Activated CD4-positive, alpha-beta T cell treated with anti-CD3 and anti-CD28 coated beads for 36 hours (primary cell): ENCODE measurements at places on chromosomes 5 and 9.
A peak's percentile ranks its signal among the peaks of the same experiment; 100 is the strongest.

DNA sequence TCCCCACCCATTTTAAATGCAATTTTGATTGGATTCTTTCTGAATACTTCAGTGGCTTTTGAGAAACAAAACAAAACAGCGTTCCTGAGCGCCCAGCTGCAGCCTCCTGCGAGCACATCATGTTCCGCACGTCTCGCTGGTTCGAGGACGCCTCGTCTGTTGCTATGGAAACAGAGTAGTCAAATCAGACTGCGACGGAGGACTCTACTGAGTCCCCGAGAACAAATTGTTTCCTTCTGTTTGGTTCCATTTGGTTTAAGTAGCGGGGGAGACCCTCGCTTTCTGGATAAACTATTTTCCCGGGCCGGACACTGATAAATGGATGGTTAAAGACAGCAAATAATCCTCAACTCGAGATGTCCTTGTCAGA lies 69.0 kb downstream of the SLC28A3 start:
- peak; percentile 87 for DNase-seq

DNA sequence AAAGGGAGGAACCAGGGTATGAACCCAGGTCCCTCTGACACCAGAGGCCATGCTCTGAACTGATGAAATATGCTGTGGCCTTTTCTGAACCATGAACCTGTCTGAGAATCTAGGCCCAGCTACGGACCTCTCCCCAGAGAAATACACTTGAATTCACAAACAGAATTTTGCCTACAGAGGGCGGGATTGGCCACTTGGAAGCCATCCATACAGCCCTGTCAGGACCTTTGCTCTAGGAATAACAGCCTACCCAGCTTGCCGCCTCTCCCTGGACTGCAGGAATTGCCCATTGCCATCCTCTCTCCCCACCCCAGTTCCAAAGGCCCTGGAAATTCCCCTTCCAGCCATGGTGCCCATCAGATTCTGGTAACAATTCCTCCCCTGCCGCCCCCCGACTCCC lies 26.6 kb downstream of the MORN5 start:
- no peak for DNase-seq

GRCh38 chr5:181069767-181070491 lies 29.9 kb downstream of the BTNL9 start:
- no peak for DNase-seq

DNA sequence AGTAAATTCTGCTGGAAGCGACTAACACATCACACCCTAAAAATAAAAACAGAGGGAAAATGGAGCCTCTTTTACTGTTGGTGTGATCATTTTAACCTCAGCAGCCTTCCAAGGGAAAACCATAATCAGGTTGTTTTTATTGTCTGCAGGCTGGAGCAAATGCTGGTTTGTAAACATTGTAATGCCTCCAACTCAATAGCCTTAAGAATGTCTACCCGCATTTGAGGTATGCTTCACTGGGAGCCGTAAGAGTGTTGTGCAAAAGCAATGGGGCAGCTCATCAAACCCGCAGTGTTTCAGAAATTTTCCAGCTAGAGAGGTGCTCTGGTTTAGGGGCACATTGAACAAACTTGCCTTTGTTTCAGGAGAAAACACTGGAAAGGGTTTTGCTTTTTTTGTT lies 17.0 kb downstream of the NIM1K start:
- DNase-seq = no peak

- no peak for DNase-seq
These were observed 151.5 kb upstream of the NR3C1 start for GRCh38 chr5:143554918-143555477.

GRCh38 chr5:96968074-96968473 lies 32.2 kb downstream of the LNPEP start:
- DNase-seq = no peak
